ENCODE measurements at places on chromosomes 16 and 17. TPM values are rescaled to one million over a fixed set of nuclear protein-coding genes. Genes with fewer than 3 reads are reported as not detected.

TRPV2 gene
- 25.8 TPM for total RNA-seq

CCL11 gene
- total RNA-seq, result not detected

DNA sequence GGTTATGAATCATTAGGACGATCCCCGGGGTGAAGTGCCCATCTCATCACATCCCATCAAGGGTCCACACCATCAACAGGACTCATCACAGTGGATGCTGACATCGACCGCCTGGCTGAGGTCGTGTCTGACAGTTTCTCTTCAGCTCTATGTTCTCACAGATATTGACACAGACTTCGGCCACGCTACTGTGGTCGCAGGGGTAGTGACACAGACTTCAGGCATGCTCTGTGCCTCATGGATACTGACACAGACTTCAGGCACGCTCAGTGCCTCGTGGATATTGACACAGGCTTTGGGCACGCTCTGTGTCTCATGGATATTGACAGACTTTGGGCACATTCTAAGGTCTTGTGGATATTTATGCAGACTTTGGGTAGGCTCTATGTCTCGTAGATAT lies 50.1 kb downstream of the KLHDC4 start:
- no peaks in the 10 kb centered on the region for H3K36me3 ChIP-seq
- no peak overlapping the region for H3K4me3 ChIP-seq

GRCh38 chr16:12390074-12390605 lies 413.5 kb downstream of the CPPED1 start:
- H3K27me3 ChIP-seq, result no peaks in the 10 kb centered on the region
- H3K4me3 ChIP-seq, result no peak overlapping the region
- H3K27ac ChIP-seq, result no peak overlapping the region
- peaks cover 20% of the 10 kb centered on the region for H3K4me1 ChIP-seq
- no peak for DNase-seq

CDH3 gene
- total RNA-seq, result not detected

- H3K36me3 ChIP-seq, result no peaks in the 10 kb centered on the region
- peaks cover 11% of the 10 kb centered on the region for H3K4me1 ChIP-seq
- H3K27ac ChIP-seq, result no peak overlapping the region
- H3K27me3 ChIP-seq, result no peaks in the 10 kb centered on the region
- no peak overlapping the region for H3K4me3 ChIP-seq
Observed at GRCh38 chr17:55567240-55568214, 56.3 kb upstream of the SMIM36 start.

- DNase-seq, result peak; percentile 60
- H3K4me1 ChIP-seq, result peaks cover 70% of the 10 kb centered on the region
- H3K4me3 ChIP-seq, result no peak overlapping the region
- H3K36me3 ChIP-seq, result no peaks in the 10 kb centered on the region
Observed at GRCh38 chr16:15993541-15993940, 44.1 kb downstream of the ABCC1 start.

MT1A gene
- total RNA-seq, result not detected

DNA sequence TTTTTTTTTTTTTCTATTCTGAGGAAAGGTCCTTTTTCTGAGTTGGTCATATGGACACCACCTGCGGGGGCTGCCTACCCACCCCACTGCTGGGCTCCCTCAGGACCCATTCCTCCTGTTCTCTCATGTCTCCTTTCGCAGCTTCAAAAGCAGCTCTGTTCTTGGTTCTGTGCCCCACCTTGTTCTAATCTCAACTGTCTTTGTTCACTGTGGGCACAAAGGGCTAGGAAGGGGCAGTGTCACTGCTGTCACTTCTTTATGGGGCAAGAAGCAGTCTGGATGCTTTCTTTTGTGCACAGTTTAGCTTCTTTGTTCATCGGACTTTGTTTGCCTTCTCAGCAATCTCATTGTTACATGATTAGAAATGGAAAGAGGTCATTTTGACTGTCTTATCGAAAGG lies 7.1 kb downstream of the GOSR2 start:
- H3K27ac ChIP-seq, result peak overlapping the region; percentile 78
- peaks cover 48% of the 10 kb centered on the region for H3K36me3 ChIP-seq
- no peaks in the 10 kb centered on the region for H3K27me3 ChIP-seq
- no peak overlapping the region for H3K4me3 ChIP-seq
- no peak for DNase-seq

DNA sequence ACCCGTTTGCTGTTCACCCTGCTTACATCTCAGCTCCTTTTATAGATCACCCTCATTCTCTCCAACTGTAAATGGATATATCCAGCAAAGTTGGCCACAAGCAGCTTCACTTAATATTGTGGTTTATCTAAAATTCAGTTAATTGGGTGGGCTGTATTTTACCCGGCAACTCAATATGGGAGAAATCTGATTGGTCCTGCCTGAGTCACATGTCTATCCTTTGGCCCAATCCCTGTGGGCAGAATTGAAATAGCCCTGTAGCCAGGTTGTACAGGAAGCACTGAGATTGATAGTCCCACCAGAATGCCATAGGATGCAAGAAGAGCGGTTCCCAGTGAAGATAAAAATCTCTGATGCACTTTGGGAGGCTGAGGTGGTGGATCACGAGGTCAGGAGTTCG lies 73.2 kb downstream of the AIPL1 start:
- H3K36me3 ChIP-seq, result no peaks in the 10 kb centered on the region
- H3K27ac ChIP-seq, result no peak overlapping the region
- DNase-seq, result no peak
- H3K27me3 ChIP-seq, result peaks cover 7% of the 10 kb centered on the region
- no peaks in the 10 kb centered on the region for H3K4me1 ChIP-seq

CFAP97D1 gene
- not detected for total RNA-seq

DNA sequence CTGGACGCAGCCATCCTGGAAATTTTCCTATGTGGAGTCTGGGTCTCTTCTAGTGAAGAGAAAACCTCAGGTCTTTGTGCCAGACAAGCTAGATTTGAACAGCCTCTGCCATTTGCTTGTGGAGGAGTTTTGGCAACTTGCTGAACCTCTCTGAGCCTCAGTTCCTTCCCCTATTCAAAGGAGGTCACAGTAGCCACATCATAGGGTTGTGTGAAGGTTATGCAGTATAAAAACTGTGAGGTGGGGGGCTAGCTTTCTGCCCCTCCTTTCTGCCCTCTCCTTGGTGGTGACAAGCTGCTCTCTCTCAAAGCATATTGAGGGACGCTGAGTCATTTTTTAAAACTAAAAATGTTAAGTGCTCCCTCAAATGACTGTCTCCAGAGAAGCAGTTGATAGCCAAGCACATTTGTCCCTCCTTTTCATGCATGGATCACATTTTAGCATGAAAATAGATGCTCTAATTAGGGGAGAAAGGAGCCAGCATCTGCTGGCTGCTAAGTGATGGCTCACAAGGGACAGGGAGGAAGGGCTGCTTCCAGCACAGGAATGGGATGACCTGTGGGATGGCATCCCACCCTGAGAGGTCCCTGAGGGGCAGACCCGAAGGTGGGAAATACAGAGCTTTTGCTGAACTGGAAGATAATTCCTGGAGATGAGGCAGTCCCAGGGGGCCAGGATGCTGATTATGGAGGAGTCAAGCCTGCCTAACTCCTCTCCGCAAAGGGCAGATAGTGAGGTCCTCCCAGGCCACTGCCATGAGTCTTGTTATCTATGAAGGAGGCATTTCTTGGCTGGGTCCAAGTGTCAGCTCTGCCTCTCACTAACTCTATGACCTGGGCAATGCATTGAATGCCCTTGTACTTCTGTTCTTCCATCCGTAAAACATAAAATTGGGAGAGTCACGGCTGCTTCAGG lies 218.8 kb downstream of the RAB11FIP4 start:
- no peak overlapping the region for H3K27ac ChIP-seq
- no peak overlapping the region for H3K4me3 ChIP-seq
- H3K4me1 ChIP-seq, result no peaks in the 10 kb centered on the region
- DNase-seq, result no peak
- no peaks in the 10 kb centered on the region for H3K36me3 ChIP-seq

HAP1 gene
- total RNA-seq, result not detected

DNA sequence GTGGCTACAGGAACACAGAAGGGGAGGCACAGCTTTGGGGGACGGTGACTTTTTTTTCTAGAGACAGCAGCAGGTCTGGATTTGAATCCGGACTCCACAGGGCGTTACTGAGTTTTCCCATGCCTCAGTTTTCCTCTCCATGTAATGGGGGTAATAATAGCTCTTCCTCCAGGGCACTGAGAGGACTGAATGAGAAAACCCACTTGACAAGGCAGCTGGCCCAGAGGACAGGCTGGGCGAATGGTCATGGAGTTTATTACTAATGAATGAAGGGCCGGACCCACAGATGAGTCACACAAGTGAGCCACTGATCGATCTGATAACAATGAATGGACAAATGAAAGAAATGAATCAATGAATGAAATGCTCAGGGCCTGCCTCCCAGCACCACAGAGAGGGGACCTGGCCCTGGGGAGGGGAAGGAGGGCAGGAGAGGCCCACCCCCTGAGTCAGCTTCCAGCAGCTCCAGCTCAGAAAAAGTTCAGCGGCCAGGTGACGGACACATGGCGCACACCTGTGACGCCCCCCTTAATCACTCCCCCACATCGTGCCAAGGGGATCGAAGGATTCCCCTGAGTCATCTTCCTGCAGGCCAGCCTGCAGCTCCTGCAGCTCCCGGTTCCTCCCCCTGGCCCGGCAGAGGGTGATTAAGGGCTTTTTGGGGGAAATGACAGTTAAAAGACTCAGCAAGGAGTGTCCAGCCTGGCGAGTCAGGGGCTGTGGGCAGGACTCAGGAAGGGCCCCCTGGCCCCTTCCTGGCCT lies 54.3 kb downstream of the SOCS1 start:
- H3K4me1 ChIP-seq, result peaks cover 20% of the 10 kb centered on the region
- peak; percentile 94 for DNase-seq
- H3K27ac ChIP-seq, result peak overlapping the region; percentile 69
- H3K4me3 ChIP-seq, result peak overlapping the region; percentile 36

DNA sequence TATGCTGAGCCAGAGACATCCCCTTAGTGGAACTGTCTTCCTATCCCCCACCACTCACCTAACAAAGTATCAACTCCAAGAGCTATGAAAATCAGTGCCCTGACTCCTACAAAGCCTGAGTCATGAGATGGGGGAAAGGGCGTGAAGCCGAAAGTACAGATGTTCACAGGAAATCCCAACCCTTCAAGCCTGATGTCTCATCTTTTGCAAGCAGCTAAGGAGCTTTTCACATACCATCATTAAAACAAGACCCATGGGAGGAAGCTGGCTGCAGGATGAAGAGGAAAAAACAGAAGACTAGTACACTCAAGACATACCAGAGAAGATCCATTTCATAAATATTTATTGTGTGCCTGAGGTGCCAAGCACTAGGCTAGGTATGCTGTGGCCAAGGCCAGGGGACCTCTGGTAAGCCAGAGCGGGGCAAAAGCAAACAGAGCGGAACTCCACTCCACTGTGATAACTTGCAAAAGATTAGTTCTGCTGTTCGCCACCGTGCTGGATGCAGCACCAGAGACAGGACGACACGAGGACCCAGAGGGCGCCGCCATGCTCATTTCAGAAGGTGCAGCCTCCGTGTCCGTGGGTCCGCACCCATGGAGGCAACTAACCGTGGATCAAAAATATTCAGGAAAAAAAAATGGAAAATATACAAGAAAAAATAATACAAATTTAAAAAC lies 4.5 kb upstream of the MNT start:
- peak overlapping the region; percentile 98 for H3K27ac ChIP-seq
- no peaks in the 10 kb centered on the region for H3K27me3 ChIP-seq
- peak overlapping the region; percentile 4 for H3K4me3 ChIP-seq
- DNase-seq, result peak; percentile 97
- H3K36me3 ChIP-seq, result no peaks in the 10 kb centered on the region
- peaks cover 50% of the 10 kb centered on the region for H3K4me1 ChIP-seq

Measured in GM23248 (cell line).